ENCODE measurements at places on chromosomes 2 and 18. TPM values are rescaled to one million over a fixed set of nuclear protein-coding genes. Genes with fewer than 3 reads are reported as not detected.

The FIGLA gene
- total RNA-seq = not detected

The CCDC74B gene
- 2.2 TPM for total RNA-seq

The ZRANB3 gene
- total RNA-seq = 11.4 TPM

The MPV17 gene
- 88.8 TPM for total RNA-seq

The CCNYL1 gene
- 5.9 TPM for total RNA-seq

The ZNF397 gene
- total RNA-seq = 11.3 TPM

All from subcutaneous preadipocyte (primary cell).